ENCODE measurements at places on chromosomes 12 and 14. TPM values are rescaled to one million over a fixed set of nuclear protein-coding genes. Genes with fewer than 3 reads are reported as not detected.

HHIPL1 gene
- 0.15 TPM for total RNA-seq

LRRC10 gene
- not detected for total RNA-seq

GRCh38 chr12:57046086-57046791 lies 3.7 kb downstream of the MYO1A start:
- no peak for DNase-seq

DNA sequence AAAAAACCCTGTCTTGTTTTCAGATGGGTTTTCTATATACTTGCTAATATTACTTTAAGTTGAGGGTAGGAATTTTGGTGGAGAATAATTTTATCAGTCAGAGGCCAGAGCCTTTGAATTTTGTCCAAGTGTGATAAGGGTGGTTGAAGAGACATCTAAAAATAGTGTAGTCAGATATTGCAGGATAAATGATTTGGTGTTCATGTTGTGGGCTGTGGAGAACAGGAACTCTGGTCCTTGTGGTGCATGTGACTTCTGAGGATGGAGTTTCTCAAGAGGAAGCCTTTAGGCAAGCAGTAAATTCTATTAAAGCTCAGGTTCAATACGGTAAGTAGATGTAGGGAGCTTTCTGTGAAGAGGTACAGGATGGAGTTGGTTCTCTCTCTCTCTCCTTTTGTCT lies 2.8 kb downstream of the ADAM21 start:
- DNase-seq: no peak
